ENCODE measurements at places on chromosomes 16 and 17. TPM values are rescaled to one million over a fixed set of nuclear protein-coding genes. Genes with fewer than 3 reads are reported as not detected.

The MGAT5B gene
- 0.38 TPM for polyA plus RNA-seq

The ESRP2 gene
- polyA plus RNA-seq, result 7.1 TPM

The GNG13 gene
- polyA plus RNA-seq, result not detected

The CCDC40 gene
- 2.2 TPM for polyA plus RNA-seq

The PDE6G gene
- polyA plus RNA-seq, result 1.2 TPM

The MAF gene
- 27.7 TPM for polyA plus RNA-seq

The PITPNM3 gene
- 10.1 TPM for polyA plus RNA-seq

The PMP22 gene
- polyA plus RNA-seq, result 314 TPM

The CDYL2 gene
- polyA plus RNA-seq, result 2.9 TPM

The EVPLL gene
- polyA plus RNA-seq, result 0.84 TPM

The PRSS53 gene
- polyA plus RNA-seq, result 4.7 TPM

The ATP2A3 gene
- 28.1 TPM for polyA plus RNA-seq

The CRAMP1 gene
- polyA plus RNA-seq, result 11.2 TPM

The METTL22 gene
- 25.2 TPM for polyA plus RNA-seq

The MEIOB gene
- not detected for polyA plus RNA-seq

The SLC25A10 gene
- 12.6 TPM for polyA plus RNA-seq

The RAB26 gene
- polyA plus RNA-seq, result 0.63 TPM

The C16orf89 gene
- polyA plus RNA-seq, result 11.1 TPM

The CMTM4 gene
- 8.9 TPM for polyA plus RNA-seq

The HDAC5 gene
- polyA plus RNA-seq, result 43.3 TPM
